ENCODE measurements at places on chromosomes 3 and 15.

DNA sequence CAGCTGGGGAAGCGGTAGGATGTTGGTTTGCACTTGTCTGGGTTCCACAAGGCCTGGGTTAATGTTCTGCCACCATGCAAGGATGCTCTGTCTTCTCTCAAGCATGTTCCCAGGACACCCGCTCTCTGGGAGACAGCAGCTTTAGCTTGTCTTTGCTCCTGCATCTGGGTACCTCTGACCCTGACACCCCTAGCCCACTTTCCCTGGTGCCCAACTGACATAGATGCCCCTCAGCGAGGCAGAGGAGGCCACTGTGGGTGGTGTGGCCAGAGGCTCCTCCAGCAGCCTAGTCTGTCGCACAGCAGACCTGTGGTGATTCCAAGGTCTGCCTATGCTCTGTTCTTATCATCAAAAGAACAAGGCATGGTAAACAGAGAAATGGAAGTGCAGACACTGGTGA is 83.6 kb upstream of the ALDH1L1 start:
- DNase-seq, result no peak

GRCh38 chr3:29291260-29291981 is 10.6 kb downstream of the RBMS3 start:
- DNase-seq, result no peak

DNA sequence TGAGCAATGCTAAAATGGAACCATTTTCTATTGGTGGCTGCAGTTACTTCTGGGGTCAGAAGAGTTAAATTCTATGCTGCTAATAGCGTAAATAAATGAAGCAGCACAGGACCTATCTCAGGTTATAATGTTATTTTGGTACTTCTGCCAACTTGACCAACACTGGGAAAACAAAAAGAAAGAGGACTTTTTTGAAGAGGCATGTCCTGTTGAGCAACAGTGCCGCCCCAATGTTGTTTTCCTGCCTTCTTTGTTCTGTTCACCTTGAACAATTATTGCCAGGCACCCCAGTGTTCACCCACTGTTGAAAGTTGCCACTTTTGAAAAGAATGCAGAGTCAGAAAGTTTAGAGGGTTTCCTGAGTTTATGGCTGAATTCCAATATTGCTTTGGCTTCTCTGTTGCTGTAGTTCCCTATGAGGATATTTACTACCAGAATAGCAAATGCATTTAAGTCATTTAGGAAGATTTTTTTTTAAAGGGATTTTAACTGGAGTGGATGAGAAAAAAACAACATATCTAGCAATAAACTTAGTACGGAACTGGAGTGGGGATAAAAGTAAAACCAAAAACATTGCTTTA is 679.0 kb upstream of the DPPA4 start:
- DNase-seq, result no peak

DNA sequence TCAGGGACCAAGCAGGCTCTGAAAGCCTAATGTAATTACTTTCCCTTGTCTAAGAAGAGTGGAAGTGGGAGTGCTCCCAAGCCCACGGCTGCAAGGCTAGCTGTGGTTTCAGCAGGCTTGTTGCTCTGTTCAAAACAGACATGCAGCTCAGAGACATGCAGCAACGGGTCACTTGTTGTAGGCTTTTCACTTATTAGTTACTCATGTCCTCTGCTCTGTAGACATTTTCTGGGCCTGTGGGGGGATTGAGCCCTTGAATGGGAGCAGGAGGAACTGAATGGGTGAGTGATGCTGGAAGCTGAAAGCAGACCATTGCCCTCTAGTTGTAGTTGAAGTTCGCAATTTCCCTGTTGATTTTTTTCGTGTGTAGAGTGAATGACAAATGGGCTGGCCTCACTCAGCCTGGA is 261.9 kb upstream of the NR2E3 start:
- no peak for DNase-seq

Data from progenitor cell of endocrine pancreas (in vitro differentiated cells).